Activated naive CD4-positive, alpha-beta T cell treated with anti-CD3 and anti-CD28 coated beads for 36 hours (primary cell): ENCODE measurements at places on chromosomes 4 and X. TPM values are rescaled to one million over a fixed set of nuclear protein-coding genes. Genes with fewer than 3 reads are reported as not detected.

- no peaks in the 10 kb centered on the region for H3K4me1 ChIP-seq
- H3K4me3 ChIP-seq: no peak overlapping the region
- peaks cover 6% of the 10 kb centered on the region for H3K27me3 ChIP-seq
- no peak overlapping the region for H3K27ac ChIP-seq
These were observed 148.6 kb upstream of the TTC29 start for GRCh38 chr4:147094238-147094637.

- H3K36me3 ChIP-seq: no peaks in the 10 kb centered on the region
- H3K27me3 ChIP-seq: no peaks in the 10 kb centered on the region
- peaks cover 7% of the 10 kb centered on the region for H3K4me1 ChIP-seq
- no peak overlapping the region for H3K4me3 ChIP-seq
These were observed 19.9 kb downstream of the SEPTIN11 start for GRCh38 chr4:76969495-76969894.

DNA sequence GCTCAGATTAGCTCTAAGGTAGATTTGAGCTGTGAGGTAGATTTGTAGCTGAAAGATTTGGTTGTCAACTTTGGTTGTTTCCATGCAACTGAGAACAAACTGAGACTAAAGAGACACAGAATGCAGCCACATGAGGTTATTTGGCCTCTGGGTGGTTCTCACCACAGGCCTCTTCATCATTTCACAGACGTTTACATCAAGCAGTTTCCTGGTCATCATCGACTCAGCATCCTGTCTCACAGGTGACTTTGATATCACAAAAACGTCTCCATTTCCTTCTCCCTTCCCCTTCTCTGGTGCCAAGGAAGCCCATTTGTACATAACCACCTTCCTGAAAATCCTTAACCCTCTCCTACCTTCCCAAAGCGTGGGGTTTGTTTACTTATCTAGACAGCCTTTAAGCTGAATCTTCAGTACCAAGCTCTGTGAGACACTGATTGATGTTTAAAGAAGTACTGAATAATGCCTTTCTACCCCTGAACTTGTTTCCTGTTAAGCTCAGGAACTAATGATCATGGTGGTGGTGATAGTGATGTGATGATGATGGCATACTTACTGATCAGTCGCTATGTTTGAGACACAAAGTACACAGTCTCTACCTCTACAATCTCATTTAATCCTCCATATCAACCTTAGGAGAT is 81.9 kb downstream of the FAM114A1 start:
- H3K4me1 ChIP-seq: peaks cover 26% of the 10 kb centered on the region
- H3K27me3 ChIP-seq: no peaks in the 10 kb centered on the region
- H3K36me3 ChIP-seq: no peaks in the 10 kb centered on the region
- H3K27ac ChIP-seq: peak overlapping the region; percentile 71
- no peak overlapping the region for H3K4me3 ChIP-seq
- peak; percentile 73 for DNase-seq

- H3K36me3 ChIP-seq: no peaks in the 10 kb centered on the region
- no peak for DNase-seq
- no peaks in the 10 kb centered on the region for H3K27me3 ChIP-seq
- no peak overlapping the region for H3K4me3 ChIP-seq
These were observed 806.3 kb downstream of the PDHA2 start for GRCh38 chr4:96646146-96646545.

DNA sequence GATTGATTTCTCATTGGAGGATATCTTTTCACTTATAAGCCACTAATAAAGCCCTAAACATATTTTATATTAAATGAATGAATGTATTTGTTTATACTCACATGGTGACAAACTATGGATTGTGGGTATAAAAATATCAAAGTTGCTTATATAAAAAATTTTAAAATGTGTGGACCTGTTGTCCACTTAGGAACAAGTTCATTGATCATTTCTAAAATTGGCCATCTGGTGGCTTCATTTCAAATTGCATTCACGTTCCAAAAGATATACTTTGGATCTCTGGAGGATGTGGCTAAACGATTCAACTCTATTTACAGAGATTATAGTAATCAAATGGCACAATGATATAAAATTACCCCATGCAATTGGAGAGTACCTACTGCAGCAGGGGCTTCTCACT is 32.5 kb downstream of the FSTL5 start:
- no peak overlapping the region for H3K4me3 ChIP-seq
- DNase-seq: no peak
- H3K4me1 ChIP-seq: no peaks in the 10 kb centered on the region
- H3K27ac ChIP-seq: no peak overlapping the region
- H3K27me3 ChIP-seq: no peaks in the 10 kb centered on the region

DNA sequence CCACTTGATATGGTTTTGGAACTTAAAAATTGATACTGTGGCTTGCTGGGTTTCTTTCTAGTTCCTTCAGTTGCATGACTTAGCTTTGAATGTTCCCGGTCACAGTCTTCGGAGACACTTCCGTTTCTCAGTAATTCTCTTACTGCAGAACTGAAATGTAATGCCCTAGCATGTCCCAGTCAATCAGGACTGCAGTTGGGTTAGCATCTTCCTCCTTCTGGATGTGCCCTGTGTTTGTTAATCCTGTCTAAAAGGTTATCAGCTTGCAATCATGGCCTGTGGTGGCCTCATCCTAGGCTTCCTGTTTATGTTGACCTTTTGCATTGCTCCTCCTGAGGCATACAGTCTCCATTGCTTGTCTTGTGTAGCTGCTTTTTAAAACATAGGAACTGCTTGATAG is 275.9 kb downstream of the ARHGAP10 start:
- H3K27me3 ChIP-seq: no peaks in the 10 kb centered on the region
- no peak for DNase-seq
- no peaks in the 10 kb centered on the region for H3K4me1 ChIP-seq
- peaks cover 2% of the 10 kb centered on the region for H3K36me3 ChIP-seq
- no peak overlapping the region for H3K4me3 ChIP-seq

- H3K27ac ChIP-seq: no peak overlapping the region
- peaks cover 12% of the 10 kb centered on the region for H3K27me3 ChIP-seq
- no peaks in the 10 kb centered on the region for H3K36me3 ChIP-seq
These were observed 85.4 kb upstream of the IGFBP7 start for GRCh38 chr4:57195622-57196021.

- DNase-seq: no peak
- H3K36me3 ChIP-seq: no peaks in the 10 kb centered on the region
- H3K4me1 ChIP-seq: no peaks in the 10 kb centered on the region
These were observed 7.4 kb downstream of the HTT-AS start for GRCh38 chr4:3066836-3067400.

DNA sequence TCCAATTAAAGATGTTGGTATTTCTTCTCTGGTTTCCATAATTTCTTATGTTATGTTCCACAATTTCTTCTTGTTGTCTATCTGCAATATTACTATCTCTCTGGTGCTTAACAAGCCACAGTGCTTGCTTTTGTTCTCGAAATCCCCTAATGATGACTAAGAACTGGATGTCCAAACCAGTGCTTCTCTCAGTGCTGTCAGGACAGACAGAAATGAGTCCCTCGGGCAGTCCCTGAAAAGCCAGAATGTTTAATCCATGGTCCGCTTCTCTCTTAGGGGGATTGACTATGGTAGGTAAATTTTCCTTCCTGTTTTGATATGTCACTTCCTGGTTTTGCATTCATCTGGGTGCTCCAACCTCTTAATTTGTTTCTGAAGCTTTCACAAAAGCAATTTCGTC is 321.6 kb upstream of the PCDH10 start:
- no peaks in the 10 kb centered on the region for H3K4me1 ChIP-seq
- H3K36me3 ChIP-seq: no peaks in the 10 kb centered on the region
- DNase-seq: no peak
- no peak overlapping the region for H3K4me3 ChIP-seq

GRCh38 chr4:38122060-38122459 is 161.9 kb downstream of the PTTG2 start:
- H3K4me1 ChIP-seq: peaks cover 6% of the 10 kb centered on the region
- peaks cover 24% of the 10 kb centered on the region for H3K36me3 ChIP-seq
- no peak overlapping the region for H3K4me3 ChIP-seq
- DNase-seq: no peak

GRCh38 chrX:74902806-74903205 is 22.4 kb downstream of the NEXMIF start:
- H3K4me1 ChIP-seq: no peaks in the 10 kb centered on the region
- H3K27ac ChIP-seq: no peak overlapping the region
- no peak for DNase-seq
- no peaks in the 10 kb centered on the region for H3K27me3 ChIP-seq
- no peaks in the 10 kb centered on the region for H3K36me3 ChIP-seq

DNA sequence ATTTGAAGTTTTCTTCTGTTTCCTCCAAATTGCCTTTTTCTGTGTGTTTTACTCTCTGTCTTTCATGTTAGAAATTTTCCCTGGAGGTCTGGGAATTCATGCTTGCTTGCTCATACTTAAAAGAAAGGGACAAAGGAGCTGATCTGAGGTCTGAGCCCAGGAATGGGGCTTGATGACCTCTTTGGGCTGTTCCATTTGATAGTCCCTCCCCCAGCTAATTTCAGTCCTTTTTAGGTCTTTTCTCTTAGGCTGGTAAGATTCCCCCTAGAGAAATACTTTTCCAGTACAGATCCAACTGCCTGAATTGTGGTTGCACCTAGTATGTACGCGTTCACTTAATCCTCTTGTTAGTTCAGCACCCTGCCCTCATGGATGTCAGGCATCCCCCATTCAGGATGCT is 5.5 kb upstream of the PIGA start:
- H3K4me3 ChIP-seq: no peak overlapping the region
- H3K4me1 ChIP-seq: peaks cover 6% of the 10 kb centered on the region
- no peak for DNase-seq
- H3K36me3 ChIP-seq: no peaks in the 10 kb centered on the region
- H3K27me3 ChIP-seq: peaks cover 12% of the 10 kb centered on the region
- H3K27ac ChIP-seq: no peak overlapping the region

GRCh38 chr4:38920186-38920585 is 52.6 kb downstream of the FAM114A1 start:
- H3K27ac ChIP-seq: no peak overlapping the region
- no peaks in the 10 kb centered on the region for H3K36me3 ChIP-seq
- DNase-seq: no peak

GRCh38 chrX:70527610-70528345 is 83.1 kb downstream of the DLG3 start:
- peaks cover 6% of the 10 kb centered on the region for H3K4me1 ChIP-seq
- peaks cover 3% of the 10 kb centered on the region for H3K27me3 ChIP-seq
- no peak overlapping the region for H3K27ac ChIP-seq
- no peak for DNase-seq
- no peak overlapping the region for H3K4me3 ChIP-seq

GRCh38 chr4:10077483-10078335 is 38.9 kb downstream of the WDR1 start:
- peak overlapping the region; percentile 18 for H3K27ac ChIP-seq
- H3K27me3 ChIP-seq: no peaks in the 10 kb centered on the region
- peaks cover 38% of the 10 kb centered on the region for H3K36me3 ChIP-seq
- DNase-seq: peak; percentile 1

DNA sequence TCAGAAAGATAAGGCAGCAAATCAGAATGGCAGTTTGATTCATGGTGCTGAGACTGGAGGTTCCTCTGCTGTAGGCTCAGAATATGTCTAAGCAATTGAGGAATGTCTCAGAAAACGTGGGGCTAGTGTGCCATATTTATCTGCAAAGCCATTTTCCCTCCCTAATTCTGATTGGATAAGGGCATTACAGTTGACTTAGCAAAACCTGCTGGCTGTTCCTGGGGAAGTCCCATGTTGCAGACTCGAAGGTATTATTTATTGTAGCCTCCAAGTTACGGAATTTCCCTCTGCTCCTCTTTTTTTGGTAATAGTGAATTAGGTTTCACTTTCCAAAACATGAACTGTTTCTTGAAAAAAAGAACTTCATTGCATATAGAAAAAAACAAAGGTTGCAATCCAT is at the start of gene CXCL10:
TSS of gene CXCL10 (minus strand) at position 109 of the 400 bp plus-strand sequence. CDS start at position 43, 66 bp downstream.
- peaks cover 30% of the 10 kb centered on the region for H3K4me1 ChIP-seq
- no peak within 1 kb of the TSS for H3K4me3 ChIP-seq
- H3K27ac ChIP-seq: no peak within 1 kb of the TSS
- H3K27me3 ChIP-seq: peaks cover 8% of the 10 kb centered on the region

DNA sequence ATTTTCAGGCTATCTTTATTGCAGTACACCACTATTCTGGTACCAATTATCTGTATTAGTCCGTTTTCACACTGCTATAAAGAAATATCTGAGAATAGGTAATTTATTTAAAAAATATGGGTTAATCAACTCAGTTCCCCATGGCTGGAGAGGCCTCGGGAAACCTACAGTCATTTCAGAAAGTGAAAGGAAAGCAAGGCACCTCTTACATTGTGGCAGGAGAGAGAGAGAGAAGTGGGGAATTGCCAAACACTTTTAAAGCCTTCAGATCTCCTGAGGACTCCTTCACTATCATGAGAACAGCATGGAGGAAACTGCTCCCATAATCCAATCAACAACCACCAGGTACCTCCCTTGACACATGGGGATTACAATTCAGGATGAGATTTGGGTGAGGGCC is 54.7 kb downstream of the AMER1 start:
- H3K4me3 ChIP-seq: no peak overlapping the region
- DNase-seq: no peak
- no peaks in the 10 kb centered on the region for H3K4me1 ChIP-seq
- H3K27me3 ChIP-seq: no peaks in the 10 kb centered on the region
- H3K36me3 ChIP-seq: peaks cover 1% of the 10 kb centered on the region
- H3K27ac ChIP-seq: no peak overlapping the region

GRCh38 chr4:53592686-53593501 is 1.6 kb upstream of the LNX1 start:
- peaks cover 50% of the 10 kb centered on the region for H3K27me3 ChIP-seq
- DNase-seq: no peak
- H3K4me1 ChIP-seq: peaks cover 12% of the 10 kb centered on the region
- no peaks in the 10 kb centered on the region for H3K36me3 ChIP-seq
- H3K27ac ChIP-seq: no peak overlapping the region

DNA sequence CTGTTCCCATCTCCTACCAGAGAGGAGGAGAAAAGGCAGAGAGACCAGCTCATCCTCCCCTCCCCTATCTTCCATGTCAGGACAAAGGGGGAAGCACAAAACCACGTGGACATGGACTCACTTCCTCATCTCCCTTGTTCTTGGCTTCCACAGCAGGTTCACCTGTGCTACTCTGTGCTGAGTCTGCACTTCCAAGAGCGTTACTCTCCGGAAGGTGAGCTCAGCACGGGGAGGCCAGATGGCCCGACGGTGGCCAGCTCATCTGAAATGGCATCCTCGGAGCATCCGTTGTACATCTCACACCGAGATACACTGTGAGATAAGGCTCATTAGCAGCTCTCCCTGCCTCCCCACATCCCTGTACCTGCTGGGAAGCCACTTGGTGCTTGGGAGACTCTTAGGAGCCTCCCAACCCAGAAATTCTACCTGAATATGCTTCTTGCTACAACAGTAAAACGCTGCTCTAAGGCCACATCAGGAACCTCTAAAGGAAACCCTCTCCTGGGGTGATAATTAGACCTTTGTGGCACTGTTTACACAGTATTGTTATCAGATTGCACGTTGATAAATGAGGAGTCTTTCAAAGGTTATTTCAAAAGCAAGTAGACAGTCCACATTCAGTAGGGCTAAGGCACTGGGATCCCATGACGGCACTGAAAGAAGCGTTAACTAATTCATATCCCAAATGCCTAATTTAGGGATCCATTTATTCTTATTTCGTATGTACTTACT is 19.4 kb downstream of the LGI2 start:
- no peak overlapping the region for H3K27ac ChIP-seq
- no peaks in the 10 kb centered on the region for H3K4me1 ChIP-seq
- no peaks in the 10 kb centered on the region for H3K36me3 ChIP-seq
- peaks cover 13% of the 10 kb centered on the region for H3K27me3 ChIP-seq
- DNase-seq: no peak

SSX4B gene
- total RNA-seq: not detected

ARX gene
- not detected for total RNA-seq

DEFB131A gene
- total RNA-seq: not detected

IL2 gene
- total RNA-seq: 142 TPM

GAGE12F gene
- total RNA-seq: not detected

TSPAN7 gene
- 1.9 TPM for total RNA-seq

SLITRK4 gene
- not detected for total RNA-seq

ARR3 gene
- not detected for total RNA-seq

NAP1L3 gene
- total RNA-seq: 4.8 TPM

FDCSP gene
- not detected for total RNA-seq

CLNK gene
- total RNA-seq: not detected

FAM47E gene
- not detected for total RNA-seq

IL21 gene
- 49.9 TPM for total RNA-seq
